ENCODE measurements at places on chromosomes 7 and 10.

DNA sequence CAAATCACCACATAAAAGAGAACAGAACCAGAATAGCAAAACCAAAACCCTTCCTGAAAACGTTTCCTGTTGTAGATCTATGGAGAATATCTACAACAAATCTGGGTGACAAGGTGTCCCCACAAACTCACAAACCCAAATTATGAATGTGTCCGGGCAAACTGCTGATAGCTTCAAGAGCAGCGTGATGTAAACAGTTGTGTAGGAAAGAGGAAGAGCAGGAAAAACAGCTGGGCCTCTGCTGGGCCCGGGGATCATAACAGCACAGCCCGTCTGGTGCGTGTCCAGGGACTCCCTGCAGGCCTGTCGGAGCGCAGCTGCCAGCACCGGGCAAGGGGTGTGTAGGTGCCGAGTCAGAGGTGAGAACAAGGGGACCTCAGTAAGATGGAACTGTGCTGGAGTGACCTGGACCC is 53.7 kb downstream of the KCNH2 start:
- DNase-seq = no peak

DNA sequence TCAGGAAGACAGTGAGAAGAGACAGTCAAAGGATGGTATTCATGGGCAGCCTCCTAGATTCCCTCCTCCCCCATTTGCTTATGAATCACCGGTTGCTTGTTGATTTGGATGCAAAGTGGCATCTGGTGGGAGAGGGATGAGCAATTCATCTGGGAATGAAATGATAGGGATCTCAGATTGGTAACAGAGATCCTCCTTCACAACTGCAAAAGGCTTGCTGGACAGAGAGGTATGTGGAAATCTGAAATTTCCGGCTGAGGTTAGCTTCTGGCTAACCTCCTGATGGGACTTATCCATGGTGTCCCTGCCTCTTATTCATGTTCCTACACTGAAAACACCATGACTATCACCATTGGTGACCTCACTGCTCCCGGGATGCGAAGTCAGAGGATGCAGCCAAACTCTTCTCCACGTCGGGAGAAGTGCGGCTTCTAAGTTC is 48.4 kb upstream of the PODXL start:
- DNase-seq = no peak

DNA sequence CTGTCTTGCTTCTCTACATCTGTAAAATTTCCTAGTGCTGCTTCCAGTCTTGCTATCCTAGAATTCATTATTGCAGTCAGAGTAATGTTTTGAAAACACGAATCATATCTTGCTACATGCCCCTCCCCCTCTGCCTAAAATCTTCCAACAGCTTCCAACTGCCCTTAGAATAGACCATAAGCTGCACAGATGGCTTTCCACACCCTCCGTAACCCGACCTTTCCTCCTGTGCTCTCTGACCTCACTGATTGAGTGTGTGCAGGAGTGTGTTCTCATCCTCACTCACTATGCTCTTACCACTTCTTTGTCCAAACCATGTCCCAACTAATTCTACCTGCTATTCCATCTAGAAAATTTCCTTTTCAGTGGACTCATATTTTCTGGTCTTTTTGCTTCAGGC is 121.2 kb upstream of the ANKRD1 start:
- no peak for DNase-seq

- no peak for DNase-seq
Observed at GRCh38 chr10:110241841-110242240, 34.4 kb downstream of the MXI1 start.

GRCh38 chr10:97743169-97743943 is 6.4 kb downstream of the ZFYVE27 start:
- no peak for DNase-seq

GRCh38 chr10:43453266-43453831 is 16.4 kb downstream of the ZNF487 start:
- DNase-seq = no peak

DNA sequence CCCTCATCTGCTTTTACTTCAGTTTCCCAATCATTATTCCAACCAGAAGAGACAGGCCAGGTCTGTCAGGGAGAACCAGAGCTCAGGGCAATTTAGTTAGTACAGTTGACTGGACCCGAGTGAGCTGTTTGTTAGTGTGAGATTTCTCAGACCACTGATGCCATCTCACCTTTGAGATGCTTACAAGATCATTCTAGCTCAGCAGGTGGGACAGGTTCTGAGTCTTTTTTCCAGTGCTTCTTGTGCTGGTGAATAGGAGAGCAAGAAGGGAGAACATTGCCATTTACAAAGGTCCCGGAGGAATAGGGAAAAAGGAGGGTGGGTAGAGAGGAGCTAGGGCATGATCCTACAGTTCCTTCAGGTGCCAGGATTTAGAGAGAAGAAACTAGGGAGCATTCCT is 112.4 kb upstream of the IFRD1 start:
- DNase-seq = no peak

GRCh38 chr7:151249034-151249731 is 689 bp upstream of the SMARCD3 start:
- DNase-seq = no peak

DNA sequence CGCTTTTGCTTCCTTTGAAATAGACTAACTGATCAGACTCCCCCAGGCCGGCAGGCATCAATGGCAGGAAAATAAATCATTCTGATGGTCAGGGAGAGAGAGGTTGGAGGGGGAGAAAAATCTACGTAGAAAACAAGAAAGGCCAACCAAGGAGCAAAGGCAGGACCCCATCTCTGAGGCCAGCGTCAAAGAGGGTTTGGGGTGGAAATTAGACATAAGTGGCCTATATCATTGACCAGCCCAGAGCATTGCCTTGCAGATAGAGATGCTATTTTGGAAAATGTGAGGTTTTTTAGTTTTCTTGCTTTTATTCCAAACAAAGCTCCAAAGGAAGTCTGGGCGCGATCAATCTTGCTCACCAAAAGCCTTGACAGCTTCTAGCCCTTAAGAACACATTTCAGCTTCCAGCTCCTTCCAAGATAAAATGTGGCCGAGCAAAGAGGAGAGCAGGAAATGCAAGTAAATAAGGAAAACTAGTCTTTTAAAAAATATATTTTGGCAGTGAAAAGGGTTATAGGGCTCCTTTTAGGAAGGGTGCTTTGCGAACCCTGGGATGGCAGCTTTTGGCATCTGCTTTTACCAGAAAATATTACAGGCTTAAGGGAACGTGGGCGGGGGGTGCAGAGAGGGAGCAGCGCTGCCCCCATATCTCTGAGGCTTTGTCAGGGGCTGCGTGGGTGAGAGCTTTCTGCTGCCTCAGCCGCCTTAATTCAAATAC is 2.0 kb upstream of the HOXA2 start:
- DNase-seq = no peak

GRCh38 chr7:17404006-17404405 is 105.6 kb downstream of the AHR start:
- no peak for DNase-seq

DNA sequence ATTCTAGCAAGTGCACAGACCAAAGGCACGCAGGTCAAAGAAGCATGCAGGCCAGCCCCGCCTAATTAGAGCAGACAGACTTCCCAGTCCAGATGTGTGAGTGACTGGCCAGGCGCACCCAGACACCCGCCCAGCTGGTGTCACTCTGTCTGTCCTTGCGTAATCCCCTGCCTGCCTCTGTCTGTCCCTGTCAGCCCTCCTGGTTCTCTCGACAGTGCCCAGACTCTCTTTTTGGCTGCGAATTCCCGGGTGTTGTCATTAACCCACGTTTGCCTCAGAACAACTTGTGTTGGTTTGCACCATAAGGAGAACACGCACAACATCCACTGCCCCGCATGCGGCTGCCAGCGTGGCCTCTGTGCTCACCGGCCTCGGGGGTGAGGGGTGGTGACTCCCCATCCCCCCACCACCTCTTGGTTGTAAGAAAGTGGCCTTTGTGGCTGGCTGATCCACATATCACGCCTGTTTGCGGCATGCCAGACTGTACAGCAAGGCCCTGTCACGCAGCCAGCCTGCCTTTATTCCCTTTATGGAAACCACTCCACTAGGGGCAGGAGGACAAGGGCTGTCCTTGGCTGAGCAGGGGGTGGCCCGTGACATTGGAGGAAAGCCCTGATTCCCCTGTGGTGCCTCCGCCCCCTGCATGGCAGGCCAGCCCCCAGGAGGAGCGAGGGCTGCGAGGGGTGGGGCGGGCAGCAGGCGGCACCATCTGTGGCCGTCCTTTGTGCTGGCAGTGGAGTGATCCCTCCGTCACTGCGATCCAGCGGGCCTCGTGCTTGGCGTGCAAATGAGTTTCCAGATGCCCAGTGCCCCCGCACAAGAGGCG is 72.8 kb upstream of the PPIF start:
- DNase-seq = no peak

GRCh38 chr7:40583667-40584444 is 449.1 kb downstream of the SUGCT start:
- DNase-seq = no peak

GRCh38 chr10:131574363-131574706 is 262.8 kb upstream of the TCERG1L start:
- no peak for DNase-seq

DNA sequence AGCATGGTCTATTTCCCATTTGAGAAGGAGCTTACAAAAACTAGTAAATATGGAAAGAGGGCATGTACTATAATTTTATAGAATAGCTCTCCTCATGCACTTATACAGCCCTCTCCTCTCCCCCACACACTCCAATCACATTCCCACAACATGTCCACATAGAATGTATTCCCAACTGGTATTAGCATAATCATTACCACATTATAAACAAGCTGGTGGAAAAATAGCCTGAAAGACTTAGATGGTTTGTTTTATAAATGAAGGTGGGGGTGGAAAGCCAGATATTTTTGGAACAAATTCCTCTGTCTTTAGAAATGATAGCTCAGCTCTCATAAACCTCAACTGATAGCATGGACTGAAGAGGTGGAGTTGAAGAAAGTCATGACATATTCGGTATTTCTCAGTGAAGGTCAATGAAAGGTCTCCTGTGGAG is 410.1 kb downstream of the SUGCT start:
- no peak for DNase-seq

- DNase-seq = no peak
Observed at GRCh38 chr7:55563596-55564325, 8.5 kb downstream of the VOPP1 start.

DNA sequence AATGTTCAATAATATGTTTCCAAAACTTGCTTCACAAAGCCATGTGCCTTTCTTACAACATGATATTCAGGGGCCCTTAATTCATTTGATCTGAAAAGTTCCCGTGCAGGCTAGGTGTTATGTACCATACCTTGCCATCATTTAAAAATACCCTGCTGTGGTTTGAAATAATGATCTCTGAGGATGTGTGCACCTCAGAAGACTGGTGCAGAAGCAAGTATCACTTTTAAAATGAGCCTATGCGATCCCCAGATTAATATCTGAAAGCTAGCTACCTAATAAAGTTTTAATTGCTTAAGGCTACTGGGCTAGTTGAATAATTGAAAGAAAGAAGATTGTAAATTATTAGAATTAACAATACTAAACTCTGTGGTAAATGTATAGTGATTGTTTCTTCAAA is 262.4 kb downstream of the CDK14 start:
- DNase-seq = no peak

GRCh38 chr7:21926448-21926847 is 19.3 kb downstream of the CDCA7L start:
- no peak for DNase-seq

DNA sequence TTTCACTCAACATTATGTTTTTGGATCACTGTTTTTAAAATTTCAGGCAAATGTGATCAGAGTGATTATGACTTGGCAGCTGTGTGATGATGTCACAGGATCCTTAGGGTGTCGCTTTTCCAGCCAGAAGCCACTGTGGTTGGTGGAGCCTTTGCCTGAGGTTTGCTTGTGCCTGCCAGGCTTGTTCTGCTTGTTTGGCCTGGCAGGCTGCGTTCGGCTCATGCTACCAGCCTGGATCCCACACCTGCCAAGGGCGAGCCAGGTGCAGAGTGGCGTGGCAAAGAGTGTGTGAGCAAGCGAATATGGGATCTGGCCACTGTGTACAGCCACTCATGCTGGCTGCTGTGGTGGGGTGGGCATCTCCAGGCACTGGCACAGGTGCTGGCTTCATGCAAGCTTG is 55.7 kb downstream of the ADK start:
- no peak for DNase-seq

- DNase-seq = no peak
Observed at GRCh38 chr10:6406220-6407033, 173.6 kb downstream of the PRKCQ start.

- no peak for DNase-seq
Observed at GRCh38 chr10:114245121-114245791, 6.2 kb downstream of the VWA2 start.

DNA sequence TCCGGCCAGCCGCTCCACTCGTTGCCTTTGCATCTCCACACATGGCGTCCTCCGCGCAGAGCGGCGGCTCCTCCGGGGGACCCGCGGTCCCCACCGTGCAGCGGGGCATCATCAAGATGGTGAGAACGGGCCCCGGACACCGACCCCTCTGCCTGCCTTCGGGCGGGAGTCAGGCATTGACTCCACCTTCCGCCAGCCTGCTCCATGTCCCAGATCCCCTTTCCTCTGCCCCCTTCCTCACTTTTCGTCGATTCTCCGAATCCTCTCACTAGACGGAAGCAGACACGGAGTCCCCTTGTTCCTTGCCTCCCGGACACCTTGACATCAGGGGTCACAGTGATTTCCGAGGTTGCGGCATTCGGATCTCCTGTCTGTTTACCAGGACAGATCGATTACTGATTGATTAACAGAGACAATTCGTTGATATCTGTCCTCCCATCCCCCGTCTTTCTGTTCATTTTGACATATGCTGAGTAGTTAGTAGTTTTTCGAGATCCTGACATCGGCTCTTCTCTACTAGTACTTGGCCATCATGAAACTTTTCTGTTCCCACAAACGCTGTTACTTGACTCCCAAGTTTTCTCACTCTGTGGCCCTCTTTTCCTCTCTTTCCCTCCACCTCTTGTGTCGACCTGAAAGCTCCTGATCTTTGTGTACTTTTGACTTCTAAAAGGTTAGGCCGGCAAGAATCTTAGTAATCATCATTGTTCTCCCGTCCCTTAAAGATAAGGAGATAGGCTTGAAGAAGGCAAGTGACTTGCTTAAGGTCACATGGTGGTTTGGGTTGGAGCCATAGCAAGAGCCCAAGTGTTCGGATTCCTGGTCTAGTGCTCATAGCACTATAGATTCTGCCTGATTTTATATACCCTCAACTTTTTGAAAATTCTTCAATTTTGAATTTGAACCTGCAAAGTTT is 597 bp downstream of the SND1 start:
- DNase-seq = no peak

GRCh38 chr7:81469869-81470723 is 299.8 kb downstream of the HGF start:
- DNase-seq = no peak

DNA sequence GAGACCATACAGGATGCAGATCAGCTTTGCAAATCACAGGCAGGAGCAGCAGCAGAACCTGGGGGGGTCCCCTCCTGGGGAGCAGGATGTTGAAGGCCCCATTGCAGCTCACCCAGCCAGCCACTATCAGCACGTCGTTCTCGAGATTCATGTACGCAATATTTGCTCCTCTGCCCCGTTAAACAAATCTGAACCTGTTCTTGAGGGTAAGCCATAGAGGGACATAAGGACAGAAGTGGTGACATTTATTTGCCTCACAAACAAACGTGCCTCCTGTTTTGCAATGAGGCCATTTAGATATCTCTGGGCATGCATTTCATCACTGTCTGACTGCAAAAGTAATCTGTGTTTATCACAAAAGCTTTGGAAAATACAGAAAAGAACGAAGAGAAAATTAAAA is 87.3 kb upstream of the BAIAP2L1 start:
- DNase-seq = no peak

- no peak for DNase-seq
Observed at GRCh38 chr7:142030848-142031247, 35.2 kb downstream of the MGAM start.

Measured in HS-27A (cell line).